ENCODE measurements at places on chromosomes 6 and 20.

- DNase-seq = no peak
Measured at GRCh38 chr6:113416170-113416569, 441.0 kb upstream of the MARCKS start.

- DNase-seq = no peak
Measured at GRCh38 chr20:45993197-45993951, 15.3 kb upstream of the MMP9 start.

GRCh38 chr20:59945175-59945574, 5.0 kb downstream of the FAM217B start:
- DNase-seq = no peak

DNA sequence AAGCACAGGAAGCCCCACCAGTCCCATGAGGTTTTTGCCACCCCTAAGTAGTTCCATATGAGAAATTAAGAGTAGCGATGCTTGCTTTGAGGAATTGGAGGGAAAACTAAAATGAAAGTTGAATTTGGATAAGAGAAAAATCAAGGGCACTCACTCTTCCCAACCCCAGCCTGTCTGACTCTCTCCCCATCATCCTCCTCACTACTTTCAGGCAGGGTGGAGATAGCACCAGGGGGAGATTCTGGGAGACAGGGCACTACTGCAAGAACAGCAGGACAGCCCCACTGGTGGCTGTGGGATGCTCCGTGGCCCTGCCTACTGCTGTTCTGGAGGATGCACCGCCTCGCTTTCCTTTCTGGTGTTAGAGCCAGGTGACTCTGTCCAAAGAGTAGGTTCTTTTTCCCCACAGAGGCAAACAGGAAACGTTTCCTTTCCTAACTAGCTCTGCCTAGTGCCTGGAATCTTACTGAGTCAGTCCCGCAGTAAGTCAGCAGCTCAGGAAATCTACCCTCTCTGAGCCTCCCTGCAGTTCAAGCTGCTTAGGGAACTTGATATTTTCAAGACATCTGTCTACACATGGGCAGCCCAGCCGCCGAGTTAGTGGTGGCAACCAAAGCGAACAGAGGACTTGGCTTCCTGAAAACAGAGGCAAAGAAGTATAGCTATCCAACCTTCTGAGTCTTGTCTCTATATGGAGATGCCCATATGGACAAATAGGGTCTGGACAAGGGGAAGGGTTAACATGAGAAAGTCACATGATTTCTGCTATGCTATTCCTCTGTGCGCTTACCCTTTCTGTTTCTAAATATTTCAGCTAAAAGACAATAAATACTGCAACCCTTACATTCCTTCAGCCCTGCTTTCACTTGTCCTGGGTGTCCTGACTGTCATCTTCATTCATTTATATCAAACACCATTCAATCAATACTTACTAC, 11.4 kb downstream of the HLA-E start:
- no peak for DNase-seq

DNA sequence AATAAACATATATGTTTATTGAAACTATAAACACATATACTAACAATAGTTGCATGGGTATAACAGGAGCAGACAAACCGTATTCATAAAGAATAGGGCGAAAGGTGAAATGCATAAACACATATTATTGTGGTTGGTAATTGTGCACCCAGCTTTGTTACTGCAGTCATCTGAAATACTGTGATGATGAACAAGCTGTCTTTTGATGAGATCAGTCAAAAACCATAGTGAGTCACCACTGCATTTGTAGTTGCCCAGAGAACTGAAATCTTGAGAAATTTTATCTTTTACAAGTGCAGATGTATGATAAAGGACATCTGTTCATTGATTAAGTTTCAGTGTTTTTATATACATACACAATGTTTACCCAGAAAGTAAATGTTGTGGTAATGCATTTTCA, 133.7 kb downstream of the MYO6 start:
- DNase-seq = no peak

DNA sequence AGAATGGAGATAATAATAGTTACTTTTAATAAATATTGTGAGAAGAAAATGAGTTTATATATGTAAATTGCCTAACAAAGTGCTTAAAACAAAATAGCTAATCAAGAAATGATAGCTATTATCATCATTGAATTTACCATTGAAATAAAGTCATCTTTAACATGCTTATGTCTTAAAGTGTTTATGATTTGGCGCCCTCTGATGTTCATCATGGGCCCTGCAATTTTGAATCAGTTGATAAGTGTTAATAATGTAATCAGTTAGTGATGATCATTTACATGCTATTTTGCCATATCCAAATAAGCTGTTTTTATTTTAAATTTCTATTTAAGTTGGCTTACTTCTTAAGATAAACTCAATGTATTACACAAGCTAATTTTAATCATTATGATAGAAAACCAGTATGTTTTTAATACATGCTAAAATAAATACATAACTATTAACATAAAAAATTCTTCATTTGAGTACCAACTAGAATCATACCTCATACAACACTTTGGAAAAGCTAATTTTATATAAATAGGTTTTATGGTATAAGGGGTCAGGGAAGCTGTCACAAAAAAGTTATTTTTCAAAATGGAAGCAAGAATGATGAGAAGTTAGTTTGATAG, 39.2 kb upstream of the TPD52L1 start:
- peak; percentile 53 for DNase-seq
